ENCODE measurements at places on chromosomes 3 and 15.

- DNase-seq: no peak
These were observed 45.7 kb downstream of the C2CD4B start for GRCh38 chr15:62119227-62119864.

GRCh38 chr15:80484333-80484864 is 80.2 kb downstream of the ARNT2 start:
- no peak for DNase-seq

GRCh38 chr15:66679061-66679656 is 22.9 kb upstream of the SMAD6 start:
- no peak for DNase-seq

GRCh38 chr15:74523982-74524381 is 17.0 kb upstream of the ARID3B start:
- no peak for DNase-seq

- DNase-seq: no peak
These were observed 52.0 kb downstream of the ILDR1 start for GRCh38 chr3:121970047-121970446.

GRCh38 chr3:10930666-10931040 is 61.9 kb upstream of the SLC6A1 start:
- DNase-seq: peak; percentile 62

- DNase-seq: no peak
These were observed 123.0 kb upstream of the AGBL1 start for GRCh38 chr15:85956532-85957275.

DNA sequence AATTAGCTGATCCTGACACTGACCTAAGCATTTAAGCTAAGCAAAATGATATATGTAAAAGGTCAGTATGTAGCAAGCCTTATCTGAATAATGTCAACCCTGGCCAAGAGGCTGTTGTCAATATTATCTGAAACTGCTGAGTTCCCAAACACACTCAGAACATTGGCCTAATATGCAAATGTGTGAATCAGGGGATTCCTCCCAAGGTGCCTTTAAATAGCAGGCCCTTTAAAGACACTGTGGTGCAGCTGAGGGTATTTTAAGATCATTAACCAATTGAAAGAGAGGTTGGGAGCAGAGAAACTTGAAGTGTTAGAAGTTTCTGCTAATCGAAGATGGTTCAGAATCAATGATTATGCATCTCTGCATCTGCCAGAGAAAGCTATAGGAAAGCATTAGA is 207.0 kb downstream of the NTRK3 start:
- DNase-seq: no peak

GRCh38 chr3:47283591-47284364 is 1.0 kb downstream of the KLHL18 start:
- DNase-seq: peak; percentile 70

GRCh38 chr3:100893590-100893989 is 99.6 kb downstream of the ABI3BP start:
- DNase-seq: no peak

DNA sequence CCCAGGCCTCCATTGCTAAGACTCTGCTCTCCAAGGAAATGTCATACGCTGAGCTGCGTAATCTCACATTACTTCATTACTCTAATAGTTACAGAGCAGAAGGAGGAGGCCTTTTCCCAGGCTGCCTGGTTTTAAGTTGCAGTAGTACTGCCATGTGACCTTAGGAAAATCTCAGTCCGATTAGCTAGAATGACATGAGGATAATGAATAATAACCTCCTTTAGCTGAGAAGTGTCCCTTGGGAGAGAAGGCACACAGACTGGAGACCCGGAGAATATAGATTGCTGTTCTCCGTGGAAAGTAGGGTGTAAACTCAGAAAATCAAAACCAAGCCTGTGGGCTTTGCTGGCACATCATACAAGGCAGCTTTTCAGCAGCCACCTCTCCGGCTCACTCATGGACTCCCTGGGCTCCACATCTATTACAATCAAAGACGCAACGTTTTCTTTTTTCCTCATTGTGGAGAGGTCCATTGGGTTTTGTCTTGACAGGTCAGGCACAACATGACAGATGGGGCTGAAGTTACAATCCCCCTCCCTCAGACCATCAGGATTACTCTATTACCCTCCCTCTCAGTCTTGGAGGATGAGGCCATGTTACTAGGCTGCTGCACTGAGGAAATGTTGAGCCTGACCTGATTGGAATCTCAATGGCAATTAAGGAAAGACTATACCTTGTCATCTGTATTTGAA is 134.8 kb upstream of the MB21D2 start:
- no peak for DNase-seq
